ENCODE measurements at places on chromosomes 4 and X. TPM values are rescaled to one million over a fixed set of nuclear protein-coding genes. Genes with fewer than 3 reads are reported as not detected.
A peak's percentile ranks its signal among the peaks of the same experiment; 100 is the strongest.

- no peak for DNase-seq
- no peaks in the 10 kb centered on the region for H3K27me3 ChIP-seq
- H3K4me3 ChIP-seq: no peak overlapping the region
- H3K36me3 ChIP-seq: no peaks in the 10 kb centered on the region
- H3K27ac ChIP-seq: no peak overlapping the region
Measured at GRCh38 chr4:133129237-133129636, 19.9 kb upstream of the PCDH10 start.

The PRSS12 gene
- 58.0 TPM for total RNA-seq

GRCh38 chrX:110284159-110284558 lies 33.7 kb downstream of the AMMECR1 start:
- H3K36me3 ChIP-seq: no peaks in the 10 kb centered on the region
- no peak for DNase-seq
- no peak overlapping the region for H3K27ac ChIP-seq
- no peak overlapping the region for H3K4me3 ChIP-seq
- H3K27me3 ChIP-seq: no peaks in the 10 kb centered on the region

The RHOXF2B gene
- not detected for total RNA-seq

DNA sequence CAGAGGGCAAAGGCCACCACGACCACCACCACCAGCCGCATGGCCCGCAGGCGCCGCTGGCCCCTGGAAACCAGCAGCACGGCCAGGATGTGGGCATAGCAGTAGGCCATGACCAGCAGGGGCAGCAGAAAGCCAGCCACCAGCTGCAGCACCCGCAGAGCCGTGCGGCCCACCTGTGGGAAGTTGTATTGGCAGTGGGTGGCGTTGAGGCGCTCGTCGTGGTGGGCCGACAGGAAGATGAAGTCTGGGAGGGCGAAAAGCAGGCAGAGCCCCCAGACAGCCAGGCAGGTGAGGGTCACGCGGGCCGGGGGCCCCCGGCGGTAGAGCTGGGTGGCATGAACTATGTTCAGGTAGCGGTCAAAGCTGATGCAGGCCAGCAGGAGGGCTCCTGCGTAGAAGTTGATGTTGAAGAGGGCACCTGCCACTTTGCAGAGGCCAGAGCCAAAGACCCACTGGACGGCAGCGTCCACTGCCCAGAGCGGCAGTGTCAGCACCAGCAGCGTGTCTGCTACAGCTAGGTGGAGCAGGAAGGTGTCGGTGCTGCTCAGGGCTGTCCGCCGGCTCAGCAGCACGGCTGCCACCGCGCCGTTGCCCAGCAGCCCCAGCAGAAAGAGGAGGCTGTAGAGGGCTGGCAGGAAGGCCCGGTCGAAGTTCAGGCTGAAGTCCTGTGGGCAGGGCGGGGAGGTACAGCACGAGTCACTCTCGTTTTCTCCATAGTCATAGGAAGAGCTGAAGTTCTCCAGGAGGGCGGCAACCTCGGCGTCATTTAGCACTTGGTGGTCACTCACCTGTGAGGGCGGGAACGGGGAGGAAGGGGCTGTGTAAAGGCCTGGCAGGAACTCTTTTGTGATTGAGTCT lies 1.4 kb downstream of the CXCR3 start:
- no peaks in the 10 kb centered on the region for H3K36me3 ChIP-seq
- peaks cover under 1% of the 10 kb centered on the region for H3K4me1 ChIP-seq
- peak; percentile 81 for DNase-seq
- H3K27me3 ChIP-seq: no peaks in the 10 kb centered on the region
- peak overlapping the region; percentile 25 for H3K4me3 ChIP-seq
- peak overlapping the region; percentile 81 for H3K27ac ChIP-seq

The CTAG1A gene
- total RNA-seq: not detected

DNA sequence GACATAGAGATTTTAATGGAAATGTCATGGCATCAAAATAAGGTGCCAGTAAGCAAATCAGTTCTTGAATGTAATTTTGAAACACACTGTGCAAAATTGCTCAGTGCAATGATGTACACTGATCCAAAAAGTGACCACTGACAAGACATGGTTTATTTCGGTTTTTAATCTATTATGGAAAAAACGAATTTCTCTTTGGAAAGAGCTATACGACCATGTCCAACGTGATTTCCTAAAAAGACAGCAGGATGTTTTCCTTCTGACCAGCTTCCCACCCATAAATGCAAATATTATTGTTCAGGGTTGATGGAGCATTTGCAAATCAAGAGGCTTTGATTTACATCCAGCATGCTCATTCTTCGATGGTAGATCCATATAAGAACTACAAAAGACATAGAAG lies 17.1 kb upstream of the MAGEA1 start:
- H3K4me3 ChIP-seq: no peak overlapping the region
- H3K27me3 ChIP-seq: no peaks in the 10 kb centered on the region
- H3K4me1 ChIP-seq: no peaks in the 10 kb centered on the region
- DNase-seq: no peak
- no peaks in the 10 kb centered on the region for H3K36me3 ChIP-seq

The HTT gene
- 40.0 TPM for total RNA-seq

The MEPE gene
- total RNA-seq: not detected

The GABRE gene
- total RNA-seq: 78.4 TPM

DNA sequence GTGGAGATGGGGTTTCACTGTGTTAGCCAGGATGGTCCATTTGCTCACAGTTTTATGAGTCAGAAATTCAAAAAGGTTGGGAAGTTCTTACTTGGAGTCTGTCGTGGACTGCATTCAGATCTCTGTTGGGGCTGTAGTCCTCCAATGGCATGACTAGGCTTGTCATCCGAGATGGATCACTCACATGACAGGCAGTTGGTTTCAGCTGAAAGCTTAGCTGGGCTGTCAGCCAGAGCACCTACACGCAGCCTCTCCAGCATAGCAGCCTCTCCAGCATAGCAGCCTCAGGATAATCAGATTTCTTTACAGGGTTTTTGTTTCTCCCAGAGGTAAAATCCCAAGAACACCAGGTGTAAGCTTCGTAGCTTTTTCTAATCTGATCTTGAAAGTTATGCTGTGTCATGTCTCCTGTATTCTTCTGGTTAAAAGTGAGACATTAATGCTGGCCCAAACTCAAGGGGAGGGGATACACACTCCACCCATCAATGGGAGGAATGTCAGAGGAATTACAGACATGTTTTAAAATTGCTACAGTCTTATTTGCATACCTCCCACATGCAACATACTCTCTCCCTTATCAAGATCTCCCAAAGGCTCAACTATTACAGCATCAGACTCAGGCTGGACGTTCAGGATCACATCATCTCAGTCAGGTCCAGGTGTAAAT lies 31.6 kb upstream of the SOD3 start:
- H3K27ac ChIP-seq: no peak overlapping the region
- H3K36me3 ChIP-seq: no peaks in the 10 kb centered on the region
- H3K4me3 ChIP-seq: no peak overlapping the region
- no peaks in the 10 kb centered on the region for H3K4me1 ChIP-seq

The RASSF6 gene
- total RNA-seq: 45.9 TPM

The ATP8A1 gene
- 72.2 TPM for total RNA-seq

DNA sequence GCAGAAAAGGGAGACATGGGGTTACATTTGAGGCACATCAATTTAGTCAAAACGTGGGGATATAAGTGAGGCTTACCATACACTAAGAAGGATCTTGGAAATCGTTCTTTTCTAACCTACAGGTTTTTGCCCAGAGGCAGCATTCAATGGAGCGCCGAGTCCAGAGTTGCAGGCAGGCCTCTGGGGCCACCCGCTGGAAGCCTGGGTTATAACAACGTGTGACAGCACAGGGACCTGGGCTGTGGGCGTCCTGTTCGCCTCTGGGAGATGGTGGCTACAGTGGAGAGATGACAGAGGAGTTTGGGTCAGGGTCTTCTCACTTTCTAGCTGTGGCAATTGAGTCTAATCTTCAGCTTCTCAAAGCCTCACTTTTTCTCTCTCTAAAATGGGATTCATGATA lies 53.9 kb downstream of the ENPP6 start:
- H3K4me1 ChIP-seq: peaks cover 6% of the 10 kb centered on the region
- H3K27ac ChIP-seq: no peak overlapping the region
- peak; percentile 54 for DNase-seq
- no peak overlapping the region for H3K4me3 ChIP-seq
- H3K36me3 ChIP-seq: no peaks in the 10 kb centered on the region
- peaks cover 39% of the 10 kb centered on the region for H3K27me3 ChIP-seq

- no peaks in the 10 kb centered on the region for H3K4me1 ChIP-seq
- no peak overlapping the region for H3K4me3 ChIP-seq
- no peak overlapping the region for H3K27ac ChIP-seq
- no peak for DNase-seq
- no peaks in the 10 kb centered on the region for H3K36me3 ChIP-seq
Measured at GRCh38 chrX:149456476-149457245, 48.4 kb downstream of the IDS start.

- H3K4me1 ChIP-seq: no peaks in the 10 kb centered on the region
- no peak overlapping the region for H3K27ac ChIP-seq
- H3K36me3 ChIP-seq: no peaks in the 10 kb centered on the region
- DNase-seq: no peak
Measured at GRCh38 chrX:154598656-154599055, 13.7 kb downstream of the CTAG1A start.

DNA sequence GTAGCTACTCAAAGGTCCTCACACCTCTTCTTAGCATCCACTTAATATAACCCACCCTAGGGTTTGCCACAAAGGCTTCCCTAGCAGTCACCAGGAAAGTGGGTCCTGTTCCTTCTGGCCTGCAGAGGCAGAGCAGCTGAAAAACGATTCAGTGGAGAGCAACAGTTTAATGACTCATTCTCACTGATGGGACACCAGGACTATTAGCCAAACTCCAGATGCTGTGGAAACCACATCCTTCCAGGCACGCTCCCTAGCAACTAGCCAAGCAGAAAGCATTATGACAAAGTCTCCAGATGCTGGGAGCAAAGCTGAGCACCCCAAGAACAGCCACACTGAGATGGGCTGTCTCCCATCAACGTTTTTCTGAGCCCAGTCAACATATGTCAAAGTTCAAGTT lies 30.3 kb upstream of the UTP14A start:
- H3K4me3 ChIP-seq: no peak overlapping the region
- H3K36me3 ChIP-seq: no peaks in the 10 kb centered on the region
- H3K27me3 ChIP-seq: no peaks in the 10 kb centered on the region

DNA sequence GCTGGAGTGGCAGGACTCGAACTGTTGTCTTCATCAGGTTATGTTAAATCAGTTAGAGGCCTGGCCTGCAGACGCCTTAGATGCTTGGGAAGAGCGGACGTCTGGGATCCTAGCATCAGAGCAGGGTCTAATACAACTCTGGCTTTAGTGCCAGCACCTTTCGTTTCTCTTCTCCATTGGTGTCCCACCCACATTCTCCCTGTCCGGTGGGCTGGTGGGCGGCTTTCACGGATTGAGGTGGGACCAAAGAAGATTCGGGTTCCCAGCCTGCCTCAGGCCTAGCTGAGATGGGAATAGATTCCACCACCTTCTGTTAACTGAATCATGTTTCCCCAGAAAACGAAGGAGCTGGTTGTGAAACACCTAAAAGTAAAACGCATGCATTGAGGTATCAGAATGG lies 939 bp downstream of the PDK3 start:
- H3K27ac ChIP-seq: peak overlapping the region; percentile 85
- H3K36me3 ChIP-seq: no peaks in the 10 kb centered on the region
- DNase-seq: no peak
- peak overlapping the region; percentile 82 for H3K4me3 ChIP-seq
- H3K4me1 ChIP-seq: no peaks in the 10 kb centered on the region

- H3K27ac ChIP-seq: peak overlapping the region; percentile 77
- no peak for DNase-seq
- no peaks in the 10 kb centered on the region for H3K27me3 ChIP-seq
- peaks cover 4% of the 10 kb centered on the region for H3K4me1 ChIP-seq
Measured at GRCh38 chr4:99402765-99403164, 32.4 kb downstream of the ADH7 start.

The SPANXB1 gene
- not detected for total RNA-seq

GRCh38 chrX:148337873-148338272 lies 162.5 kb upstream of the AFF2 start:
- DNase-seq: no peak
- H3K27ac ChIP-seq: no peak overlapping the region
- H3K4me1 ChIP-seq: no peaks in the 10 kb centered on the region
- no peak overlapping the region for H3K4me3 ChIP-seq

The FAM50A gene
- total RNA-seq: 49.2 TPM

All from transverse colon (tissue), 4 donors.